Stomach (tissue), 19 donors: ENCODE measurements at places on chromosomes 6 and 20. TPM values are rescaled to one million over a fixed set of nuclear protein-coding genes. Genes with fewer than 3 reads are reported as not detected.

The BANF2 gene
- total RNA-seq: not detected

DNA sequence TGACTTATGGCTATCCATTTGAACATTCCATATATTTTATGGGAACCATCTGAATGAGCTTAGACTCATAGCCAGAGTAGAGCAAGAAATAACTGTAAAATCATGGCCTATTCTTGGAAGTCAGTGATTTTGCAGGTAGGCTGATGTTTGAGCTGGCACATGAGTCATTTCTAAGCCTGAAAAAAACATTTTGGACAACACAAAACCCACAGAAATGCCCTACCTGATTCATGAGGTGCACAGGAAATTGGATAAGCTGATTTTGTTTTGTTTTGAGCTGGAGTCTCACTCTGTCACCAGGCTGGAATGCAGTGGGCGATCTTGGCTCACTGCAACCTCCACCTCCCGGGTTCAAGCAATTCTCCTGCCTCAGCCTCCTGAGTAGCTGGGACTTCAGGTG, 443.0 kb downstream of the PKHD1 start:
- DNase-seq: no peak

GRCh38 chr6:151286214-151286613, 46.4 kb downstream of the AKAP12 start:
- DNase-seq: peak; percentile 66

The TAP2 gene
- total RNA-seq: 449 TPM

- no peak for DNase-seq
Observed at GRCh38 chr20:63023071-63023935, 16.5 kb upstream of the BHLHE23 start.

- DNase-seq: no peak
Observed at GRCh38 chr20:44590980-44591778, 8.8 kb downstream of the PKIG start.

DNA sequence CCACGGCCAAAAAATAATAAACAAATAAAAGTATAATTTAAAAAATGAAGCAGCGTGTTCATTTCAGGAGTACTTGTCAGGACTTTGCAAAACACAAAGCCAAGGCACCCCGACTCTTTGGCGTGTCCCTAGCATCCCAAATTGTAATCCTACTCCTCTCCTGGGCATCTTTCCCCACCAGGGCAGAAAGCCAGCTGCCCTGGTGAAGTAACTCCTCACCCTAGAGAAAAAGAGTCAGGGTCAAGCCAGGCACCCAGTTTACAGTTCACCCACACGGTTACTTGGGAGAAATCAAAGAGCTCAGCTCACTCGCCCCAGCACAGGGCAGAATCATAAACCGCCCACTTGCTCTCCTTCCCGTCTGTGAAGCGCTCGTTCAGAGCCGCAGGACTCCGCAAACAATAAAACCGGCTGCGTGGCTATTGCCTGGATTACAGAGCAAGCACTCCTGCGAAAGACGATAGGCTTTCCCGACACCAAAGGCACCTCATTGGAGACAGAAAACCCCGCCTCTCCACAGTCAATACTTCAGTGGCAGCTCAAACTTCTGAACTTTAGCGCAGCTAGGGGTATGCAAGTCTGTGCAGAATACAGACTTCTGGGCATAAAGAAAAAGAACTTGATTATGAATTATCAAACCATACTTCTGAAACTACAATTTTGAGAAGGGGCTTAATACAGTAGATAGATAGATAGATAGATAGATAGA, 73.0 kb upstream of the NHSL1 start:
- peak; percentile 89 for DNase-seq

GRCh38 chr6:121497970-121498375, 62.5 kb downstream of the GJA1 start:
- DNase-seq: no peak

DNA sequence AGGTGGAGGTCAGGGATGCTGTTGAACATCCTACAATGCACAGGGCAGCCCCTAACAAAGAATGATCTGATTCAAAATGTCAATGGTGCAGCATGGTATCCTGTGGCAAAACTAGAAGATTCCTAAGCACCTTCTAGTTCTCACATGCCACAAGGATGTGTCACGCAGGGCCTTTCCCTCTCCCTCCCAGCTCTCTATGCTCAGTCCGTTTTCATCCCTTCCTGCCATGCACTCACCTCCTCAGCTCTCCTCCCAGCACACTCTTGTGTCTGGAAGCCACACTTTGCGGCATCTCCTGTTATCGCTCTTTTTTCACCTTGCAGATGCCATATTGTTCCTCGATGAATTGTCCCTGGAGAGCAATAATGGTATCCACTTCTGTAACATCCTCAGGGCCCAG, 263.4 kb downstream of the CDC5L start:
- DNase-seq: no peak

- no peak for DNase-seq
Observed at GRCh38 chr6:34926655-34927054, 37.6 kb downstream of the ANKS1A start.

The FILIP1 gene
- total RNA-seq: 21.9 TPM

- DNase-seq: no peak
Observed at GRCh38 chr6:46320505-46320904, 149.7 kb upstream of the ENPP5 start.

DNA sequence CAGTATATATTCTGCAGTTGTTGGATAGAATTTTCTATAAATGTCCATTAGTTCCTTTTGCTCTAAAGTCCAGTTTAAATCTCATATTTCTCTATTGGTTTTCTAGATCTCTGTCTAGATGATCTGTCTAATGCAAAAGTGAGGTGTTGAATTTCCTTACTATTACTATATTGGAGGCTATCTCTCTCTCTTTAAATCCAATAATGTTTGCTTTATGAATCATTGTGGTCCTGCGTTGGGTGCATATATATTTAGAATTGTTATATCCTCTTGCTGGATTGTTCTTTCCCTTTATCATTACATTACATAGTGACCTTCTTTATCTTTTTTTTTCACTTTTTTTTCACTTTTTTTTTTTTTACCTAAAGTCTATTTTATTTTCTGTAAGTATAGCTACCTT, 208.5 kb upstream of the ASCC3 start:
- no peak for DNase-seq

DNA sequence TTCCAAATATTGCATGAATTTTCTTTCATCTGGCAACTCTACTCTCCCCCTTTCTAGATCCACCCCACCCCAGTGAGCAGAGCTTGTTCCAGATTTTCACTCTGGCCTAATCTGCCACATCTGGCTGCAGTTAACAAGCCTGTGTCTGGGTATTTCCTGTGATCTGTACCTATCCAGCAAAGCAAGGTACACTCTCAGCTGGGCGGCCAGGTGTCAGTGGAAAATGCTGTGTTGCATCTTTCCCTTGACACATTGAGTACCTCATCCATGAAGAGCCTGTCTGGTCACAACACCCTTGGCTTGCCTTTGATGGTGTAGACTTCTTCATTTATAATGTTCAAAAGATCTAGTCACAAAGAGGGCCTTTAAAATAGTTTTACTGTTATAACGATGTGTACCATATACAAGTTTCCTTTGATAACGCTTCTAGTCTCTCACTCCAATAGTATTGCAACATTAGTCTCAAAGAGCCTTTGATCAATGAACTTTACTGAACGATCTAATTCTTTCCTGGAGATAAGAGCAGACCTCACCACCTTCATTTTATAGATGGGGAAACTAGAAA, 6.0 kb upstream of the RNF182 start:
- no peak for DNase-seq

The TMEM170B gene
- total RNA-seq: 8.0 TPM

The ABCC10 gene
- 28.7 TPM for total RNA-seq

DNA sequence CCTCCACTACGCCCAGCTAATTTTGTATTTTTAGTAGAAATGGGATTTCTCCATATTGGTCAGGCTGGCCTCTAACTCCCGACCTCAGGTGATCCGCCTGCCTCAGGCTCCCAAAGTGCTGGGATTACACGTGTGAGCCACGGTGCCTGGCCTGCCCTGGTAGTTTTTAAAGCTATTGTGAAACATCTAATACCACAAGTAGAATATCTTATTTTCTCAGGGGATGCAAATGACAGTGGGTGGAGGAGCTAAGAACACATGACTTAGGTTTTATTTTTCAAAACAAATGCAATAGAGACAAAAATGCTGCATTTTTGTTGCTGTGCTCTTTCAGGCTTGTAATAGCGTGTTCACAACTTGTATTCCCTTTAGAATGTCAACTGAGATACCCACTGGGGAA, 264.9 kb upstream of the PLCB4 start:
- no peak for DNase-seq

DNA sequence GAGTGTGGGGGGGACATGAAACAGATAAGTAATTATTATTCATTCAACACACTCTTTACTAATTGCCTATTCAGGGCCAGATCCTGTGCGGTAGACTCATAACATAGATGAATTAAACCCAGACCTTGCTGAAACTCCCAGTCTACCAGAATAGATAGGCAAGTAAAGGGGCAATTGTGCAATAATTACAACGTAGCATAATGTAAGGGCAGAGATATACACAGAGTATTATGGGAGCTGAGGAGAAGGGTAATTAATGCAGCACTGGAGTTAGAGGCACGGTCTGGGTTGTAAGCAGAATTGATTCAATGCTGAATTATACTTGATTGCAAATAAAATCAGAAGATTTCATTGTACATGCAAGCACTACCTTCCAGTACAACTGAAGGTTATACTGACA, 29.2 kb downstream of the RIMS4 start:
- DNase-seq: no peak

The PGC gene
- total RNA-seq: 101 TPM

GRCh38 chr6:74554041-74554440, 651.8 kb downstream of the COL12A1 start:
- no peak for DNase-seq

The RIPPLY2 gene
- total RNA-seq: not detected
